ENCODE measurements at places on chromosomes 13 and 19.

DNA sequence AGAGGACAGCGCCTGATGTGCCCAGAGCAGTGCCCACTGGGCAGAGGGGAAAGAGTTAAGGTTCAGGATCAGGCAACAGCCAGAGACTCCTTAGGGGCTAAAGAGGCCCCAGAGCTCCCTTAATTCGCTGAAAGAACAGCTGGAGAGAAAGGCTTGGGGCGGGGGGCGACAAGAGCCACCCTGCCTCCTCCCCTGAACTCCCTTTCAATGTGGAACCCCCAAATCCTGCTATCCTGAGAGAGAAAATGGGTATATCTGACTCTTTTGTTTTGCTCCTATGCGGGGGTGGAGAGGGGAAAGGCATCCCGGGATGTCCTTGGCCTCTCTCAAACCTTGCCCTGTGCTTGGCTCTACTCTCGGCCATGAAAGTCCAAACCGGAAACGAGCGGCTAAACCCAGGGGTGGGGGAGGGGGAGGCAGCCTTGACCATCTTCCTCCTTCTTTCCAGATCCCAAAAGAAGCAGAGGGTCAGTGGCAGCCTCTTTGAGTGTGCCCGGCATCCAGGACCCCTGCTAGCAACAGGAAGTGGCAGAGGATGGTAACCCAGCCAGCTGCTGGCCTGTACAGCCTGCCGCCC lies 4.7 kb downstream of the PRKACA start:
- no peak for DNase-seq

GRCh38 chr13:25046274-25046984 lies 49.5 kb upstream of the PABPC3 start:
- no peak for DNase-seq

DNA sequence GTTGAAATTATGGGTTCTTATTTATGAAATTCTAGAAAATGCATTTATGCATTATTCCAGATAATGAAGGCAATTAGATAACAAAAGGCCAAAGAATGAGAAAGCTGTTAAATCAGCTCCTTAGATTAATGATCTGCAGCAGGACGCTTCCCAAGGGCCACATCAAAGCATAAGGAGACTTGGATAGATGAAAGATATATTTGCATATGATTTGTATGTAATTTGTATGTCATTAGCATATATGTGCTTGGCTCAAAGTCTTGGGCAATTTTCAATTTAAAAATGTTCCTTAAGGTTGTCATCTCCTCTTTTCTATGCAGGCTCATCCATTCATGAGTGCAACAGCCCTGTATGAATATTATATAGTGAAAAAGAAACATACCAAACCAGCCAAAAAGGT lies 126.8 kb upstream of the IRS2 start:
- no peak for DNase-seq

GRCh38 chr19:19410553-19411550 lies 5.4 kb downstream of the GATAD2A start:
- DNase-seq: no peak

DNA sequence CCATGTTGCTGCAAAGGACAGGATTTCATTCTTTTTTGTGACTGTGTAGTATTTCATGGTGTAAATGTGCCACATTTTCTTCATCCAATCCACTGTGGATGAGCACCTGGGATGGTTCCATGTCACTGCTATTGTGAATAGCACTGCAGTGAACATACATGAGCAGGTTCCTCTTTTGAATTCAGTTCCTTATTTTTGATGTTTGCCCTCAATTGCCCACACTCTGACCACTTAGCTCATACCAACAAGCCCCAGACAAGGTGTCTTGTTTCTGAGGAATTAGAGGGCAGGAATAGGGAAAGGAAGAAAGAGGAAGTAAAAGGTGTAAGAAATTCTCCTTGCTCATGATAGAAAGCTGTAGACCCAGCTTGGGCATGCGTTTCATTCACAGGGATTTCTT lies 244.2 kb upstream of the ZNF507 start:
- no peak for DNase-seq

DNA sequence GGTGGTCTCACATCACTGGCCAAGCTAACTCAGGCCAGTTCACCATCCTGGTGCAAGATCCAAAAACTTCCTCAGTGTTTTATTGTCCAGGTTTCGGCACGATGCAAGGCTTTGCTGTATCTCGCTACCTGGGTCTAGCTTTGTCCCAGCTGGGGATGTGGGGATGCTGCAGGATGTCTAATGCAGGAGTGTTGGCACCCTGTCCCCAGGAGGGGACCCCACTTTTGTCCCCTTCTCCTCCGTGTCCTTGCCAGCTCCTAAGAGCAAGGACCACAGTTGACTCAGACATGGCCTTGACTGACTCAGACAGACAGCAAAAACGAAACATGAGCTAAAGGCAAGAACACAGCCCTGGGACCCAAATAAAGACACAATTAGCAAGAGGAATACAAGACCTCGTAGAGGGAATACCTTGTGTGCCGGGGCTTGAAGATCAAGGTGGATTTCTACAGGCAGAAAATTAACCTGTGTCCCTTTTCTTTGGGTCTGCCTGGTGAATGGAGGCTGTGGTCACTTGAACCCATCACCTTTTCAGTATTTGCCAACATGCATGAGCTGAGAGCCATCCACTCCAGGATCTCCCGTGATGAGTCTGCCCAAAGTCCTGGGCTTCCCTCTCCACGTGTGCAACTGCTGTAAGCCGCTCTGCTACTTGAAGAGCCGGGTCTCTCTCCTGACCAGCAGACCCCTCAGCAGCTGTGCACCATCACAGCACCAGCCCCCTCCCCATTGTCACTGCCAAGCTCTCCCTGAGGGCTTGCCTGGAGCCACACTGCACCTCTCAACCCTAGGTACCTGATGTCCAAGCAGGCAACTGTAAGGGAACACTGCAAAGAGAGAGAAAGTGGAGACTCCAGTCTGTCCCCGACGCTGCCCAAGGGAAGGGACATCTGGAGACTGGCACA lies 149.5 kb upstream of the ZNF507 start:
- DNase-seq: no peak

GRCh38 chr13:94431574-94431973 lies 47.9 kb downstream of the DCT start:
- no peak for DNase-seq

GRCh38 chr19:1952635-1953034 lies 11.7 kb downstream of the CSNK1G2 start:
- no peak for DNase-seq

DNA sequence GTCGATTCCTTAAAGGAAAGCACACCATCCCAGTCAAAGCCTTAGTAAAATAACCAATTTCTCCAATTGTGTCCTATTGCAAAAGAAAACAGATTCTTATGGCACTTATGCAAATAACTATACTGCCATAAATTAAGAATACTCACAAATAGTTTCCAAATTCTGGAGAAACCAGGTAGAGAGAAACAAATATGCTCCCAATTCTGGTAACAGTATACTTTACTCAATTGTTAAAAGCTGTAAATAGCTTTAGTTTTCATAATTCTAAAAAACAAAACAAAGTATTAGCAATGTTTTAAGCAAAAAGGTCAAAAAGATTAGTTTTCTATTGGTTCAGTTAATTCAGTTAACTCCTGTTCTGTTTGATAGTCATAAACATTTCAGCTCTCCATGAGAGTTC lies 18.2 kb upstream of the UBAC2 start:
- DNase-seq: no peak

DNA sequence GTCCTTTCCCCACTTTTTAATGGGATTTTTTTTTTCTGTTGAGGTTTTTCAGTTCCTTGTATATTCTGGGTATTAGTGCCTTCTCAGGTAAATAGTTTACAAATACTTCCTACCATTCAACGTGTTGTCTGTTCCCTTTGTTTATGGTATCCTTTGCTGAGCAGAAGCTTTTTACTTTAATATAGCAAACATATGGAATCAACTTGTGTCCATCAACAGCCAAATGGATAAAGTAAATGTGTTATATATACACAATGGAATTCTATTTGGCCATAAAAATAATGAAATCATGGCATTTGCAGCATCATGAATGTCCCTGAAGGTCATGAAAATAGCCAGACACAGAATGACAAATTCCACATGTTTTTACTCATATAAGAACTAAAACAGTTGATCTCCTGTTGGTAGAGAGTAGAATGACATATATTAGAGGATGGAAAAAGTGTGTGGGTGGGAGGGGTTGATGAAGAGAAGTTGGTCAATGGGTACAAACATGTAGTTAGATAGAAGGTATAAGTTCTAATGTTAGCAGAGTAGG lies 500.8 kb downstream of the SLITRK6 start:
- no peak for DNase-seq

DNA sequence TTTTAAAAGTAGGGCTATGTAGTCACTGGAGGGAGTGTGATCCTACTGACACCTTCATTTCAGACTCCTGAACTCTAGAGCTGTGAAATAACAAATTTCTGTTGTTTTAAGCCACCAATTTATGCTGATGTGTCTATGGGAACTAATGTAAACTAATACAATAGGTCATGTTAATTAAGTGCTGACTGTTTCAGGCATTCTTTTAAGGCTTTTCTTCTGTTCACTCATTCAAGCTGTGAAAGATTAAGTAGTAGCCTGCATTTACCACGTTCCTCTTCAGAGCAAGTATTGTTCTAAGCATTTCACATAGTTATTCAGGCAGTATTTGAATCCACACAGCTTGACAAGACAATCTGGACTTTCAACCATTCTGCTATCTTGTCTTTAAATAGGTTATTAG lies 1135.0 kb downstream of the SLITRK1 start:
- DNase-seq: no peak

GRCh38 chr13:78659732-78660494 lies 958 bp upstream of the OBI1 start:
- no peak for DNase-seq

DNA sequence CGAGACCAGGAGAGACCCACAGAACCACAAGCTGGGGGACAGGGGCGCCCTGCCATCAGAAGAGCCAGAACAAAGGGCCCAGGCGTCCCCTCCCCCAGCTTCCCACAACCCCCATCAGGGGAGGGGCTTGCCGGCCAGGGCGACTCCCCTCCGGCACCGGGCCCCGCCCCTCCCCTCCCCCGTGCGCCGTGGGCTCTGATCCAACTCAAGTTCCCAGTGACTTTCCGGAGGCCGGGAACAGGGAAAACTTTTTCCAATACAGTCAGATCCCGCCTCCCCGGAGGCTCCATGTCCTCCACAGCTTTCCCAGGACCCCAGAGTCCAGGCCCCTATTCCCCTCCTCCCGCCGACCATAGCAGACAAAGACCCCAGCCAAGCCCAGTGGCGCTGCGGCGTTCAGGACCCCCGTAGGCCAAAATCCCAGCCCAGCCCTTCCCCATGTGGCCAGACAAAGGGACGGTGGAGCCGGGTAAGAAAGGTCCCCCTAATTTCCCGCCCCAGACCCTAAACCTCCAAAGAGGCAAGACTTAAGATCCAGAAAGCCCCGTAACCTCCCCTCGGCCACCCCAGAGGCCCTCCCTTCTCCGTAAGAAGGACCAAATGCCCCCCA lies 673 bp downstream of the TEAD2 start:
- no peak for DNase-seq

DNA sequence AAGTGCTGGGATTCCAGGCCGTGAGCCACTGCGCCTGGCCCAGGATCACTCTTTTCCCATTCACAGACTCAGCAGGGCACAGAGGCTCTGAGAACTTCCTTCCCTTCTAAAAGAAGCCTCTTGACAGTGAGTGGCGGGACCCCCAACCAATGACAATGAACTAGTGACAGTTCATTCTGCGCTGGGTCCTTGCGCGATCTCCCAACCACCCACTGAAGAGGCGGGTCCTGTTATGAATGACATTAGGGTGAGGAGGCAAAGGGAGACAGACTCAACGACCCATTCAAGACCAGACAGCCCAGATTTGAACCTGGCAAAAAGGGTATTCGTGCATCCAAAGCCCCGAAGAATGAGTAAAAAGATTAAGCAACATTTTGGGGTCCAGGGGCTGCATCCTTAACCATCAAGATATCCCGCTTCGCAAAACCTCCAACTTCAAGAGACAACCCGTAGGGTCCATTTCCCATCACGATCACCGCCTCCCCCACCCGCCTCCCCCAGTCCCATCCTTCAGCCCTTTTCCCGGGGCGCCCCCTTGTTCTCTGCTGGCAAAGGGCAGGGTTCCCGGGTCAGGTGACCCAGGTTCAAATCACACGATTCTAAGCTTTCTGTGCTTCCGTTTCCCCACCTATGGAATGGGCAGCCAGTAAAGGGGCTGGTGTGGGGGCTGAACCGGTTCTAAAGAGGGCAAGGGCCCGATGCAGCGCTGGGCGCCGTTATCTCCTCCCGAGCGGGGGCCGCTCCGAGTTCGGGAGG lies 719 bp downstream of the SUGP2 start:
- peak; percentile 58 for DNase-seq
